ENCODE measurements at places on chromosomes 16 and 17.

DNA sequence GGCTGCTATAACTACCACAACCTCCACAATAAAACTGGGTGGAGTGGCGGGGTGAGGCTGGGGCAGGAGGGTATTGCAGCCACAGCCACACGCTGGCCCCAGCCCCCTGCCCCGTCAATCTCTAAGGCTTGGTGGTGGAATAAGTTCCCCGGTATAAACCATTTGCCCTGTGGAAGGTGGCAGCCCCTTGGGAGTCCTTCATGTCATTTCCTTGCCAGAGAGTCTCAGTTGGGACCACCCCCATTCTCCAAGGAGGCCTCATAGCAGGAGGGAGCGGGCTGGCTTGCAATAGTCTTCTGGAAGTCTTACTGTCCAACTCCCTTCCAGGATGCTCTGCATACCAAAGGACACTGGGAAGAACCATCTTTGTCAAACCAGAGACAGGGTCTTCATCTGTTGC, 19.4 kb downstream of the CD300A start:
- no peaks in the 10 kb centered on the region for H3K27me3 ChIP-seq
- no peak overlapping the region for H3K27ac ChIP-seq
- no peaks in the 10 kb centered on the region for H3K36me3 ChIP-seq
- H3K4me1 ChIP-seq, result no peaks in the 10 kb centered on the region
- H3K4me3 ChIP-seq, result no peak overlapping the region

DNA sequence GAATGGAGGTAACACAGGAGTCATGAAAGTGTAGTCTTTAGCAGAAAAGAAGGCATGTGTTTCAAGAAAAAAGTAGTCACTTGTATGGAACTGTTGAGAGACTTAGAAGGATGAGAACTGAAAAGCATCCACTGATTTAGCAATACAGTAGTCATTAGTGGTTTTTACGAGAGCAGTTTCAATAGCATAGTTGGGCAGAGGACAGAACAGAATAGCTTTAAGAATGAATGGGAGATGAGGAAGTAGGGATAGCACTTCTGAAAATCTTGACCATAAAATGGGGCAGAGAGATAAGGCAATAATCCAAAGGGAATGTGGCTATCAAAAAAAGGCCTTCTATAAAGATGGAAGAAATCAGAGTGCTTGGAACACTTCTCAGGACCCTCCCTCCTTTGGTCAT, 64.8 kb upstream of the C17orf78 start:
- DNase-seq, result peak; percentile 35
- no peaks in the 10 kb centered on the region for H3K27me3 ChIP-seq
- no peak overlapping the region for H3K27ac ChIP-seq
- no peak overlapping the region for H3K4me3 ChIP-seq

GRCh38 chr17:75694536-75694935, 26.7 kb upstream of the ITGB4 start:
- peaks cover 3% of the 10 kb centered on the region for H3K4me1 ChIP-seq
- H3K27me3 ChIP-seq, result no peaks in the 10 kb centered on the region
- no peak overlapping the region for H3K27ac ChIP-seq
- peaks cover 17% of the 10 kb centered on the region for H3K36me3 ChIP-seq
- no peak for DNase-seq
- no peak overlapping the region for H3K4me3 ChIP-seq

- H3K4me1 ChIP-seq, result no peaks in the 10 kb centered on the region
- H3K4me3 ChIP-seq, result no peak overlapping the region
- H3K27ac ChIP-seq, result no peak overlapping the region
- H3K27me3 ChIP-seq, result no peaks in the 10 kb centered on the region
- H3K36me3 ChIP-seq, result no peaks in the 10 kb centered on the region
- no peak for DNase-seq
Measured at GRCh38 chr16:4924593-4925292, 12.2 kb downstream of the PPL start.

GRCh38 chr16:56204816-56205215, 13.5 kb downstream of the GNAO1 start:
- no peaks in the 10 kb centered on the region for H3K36me3 ChIP-seq
- no peaks in the 10 kb centered on the region for H3K27me3 ChIP-seq
- no peak overlapping the region for H3K4me3 ChIP-seq
- H3K4me1 ChIP-seq, result no peaks in the 10 kb centered on the region
- no peak for DNase-seq
- no peak overlapping the region for H3K27ac ChIP-seq

- DNase-seq, result no peak
- H3K27ac ChIP-seq, result no peak overlapping the region
- no peak overlapping the region for H3K4me3 ChIP-seq
- no peaks in the 10 kb centered on the region for H3K36me3 ChIP-seq
- peaks cover 3% of the 10 kb centered on the region for H3K27me3 ChIP-seq
Measured at GRCh38 chr17:76635659-76636360, 7.7 kb downstream of the ST6GALNAC1 start.

- peaks cover 4% of the 10 kb centered on the region for H3K27me3 ChIP-seq
- H3K4me3 ChIP-seq, result no peak overlapping the region
- no peak for DNase-seq
- H3K4me1 ChIP-seq, result peaks cover 5% of the 10 kb centered on the region
- H3K36me3 ChIP-seq, result no peaks in the 10 kb centered on the region
Measured at GRCh38 chr16:86186313-86186712, 287.4 kb downstream of the IRF8 start.

DNA sequence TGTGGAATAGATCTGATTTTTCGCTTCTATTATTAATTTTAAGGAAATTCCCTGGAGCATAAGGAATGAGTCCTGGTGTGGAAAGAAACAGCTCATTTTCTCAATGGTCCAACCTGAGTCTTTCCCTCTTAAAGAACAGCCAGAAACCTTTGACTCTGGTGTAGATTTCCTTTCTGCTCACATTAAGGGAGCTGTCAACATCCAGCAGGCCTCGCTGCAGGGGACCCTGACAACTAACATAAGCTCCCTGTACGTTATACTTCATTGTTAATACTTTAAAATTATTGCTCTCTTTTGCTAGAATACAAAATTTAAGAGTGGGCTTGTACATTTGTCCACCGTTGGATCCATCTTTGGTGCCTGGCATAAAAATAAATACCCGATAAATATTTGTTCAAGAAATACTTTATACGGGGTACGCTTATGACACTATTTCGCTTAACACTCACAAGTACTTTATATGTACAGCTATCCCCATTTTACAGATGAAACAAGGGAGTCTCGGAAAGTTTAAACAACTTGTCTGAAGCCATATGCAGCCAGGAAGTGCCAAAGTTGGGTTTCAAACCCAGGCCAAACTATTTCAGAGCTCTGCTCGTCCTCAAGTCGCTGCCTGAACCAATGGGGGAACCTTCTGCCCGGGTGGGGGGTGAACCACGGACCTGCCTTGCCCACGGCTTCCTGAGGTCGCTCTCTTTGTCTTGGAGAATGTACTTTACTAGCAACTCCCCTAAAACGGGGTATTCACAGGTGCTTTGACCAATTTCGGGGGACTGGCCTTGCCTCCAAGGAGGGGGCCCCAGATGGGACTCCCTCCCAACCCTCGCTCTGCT, 611 bp downstream of the SMARCE1 start:
- peak overlapping the region; percentile 96 for H3K27ac ChIP-seq
- DNase-seq, result peak; percentile 69
- H3K4me3 ChIP-seq, result peak overlapping the region; percentile 95

- DNase-seq, result no peak
- no peak overlapping the region for H3K4me3 ChIP-seq
- no peaks in the 10 kb centered on the region for H3K27me3 ChIP-seq
- H3K4me1 ChIP-seq, result no peaks in the 10 kb centered on the region
Measured at GRCh38 chr17:75252039-75252816, 9.2 kb downstream of the GGA3 start.

- DNase-seq, result peak; percentile 34
- H3K4me1 ChIP-seq, result no peaks in the 10 kb centered on the region
- H3K27ac ChIP-seq, result no peak overlapping the region
- H3K27me3 ChIP-seq, result no peaks in the 10 kb centered on the region
- no peak overlapping the region for H3K4me3 ChIP-seq
Measured at GRCh38 chr17:60229188-60229802, 79.5 kb downstream of the CA4 start.

- H3K4me1 ChIP-seq, result peaks cover 11% of the 10 kb centered on the region
- no peak overlapping the region for H3K27ac ChIP-seq
- DNase-seq, result no peak
- no peaks in the 10 kb centered on the region for H3K27me3 ChIP-seq
Measured at GRCh38 chr17:74763565-74764387, 12.4 kb downstream of the NAT9 start.

DNA sequence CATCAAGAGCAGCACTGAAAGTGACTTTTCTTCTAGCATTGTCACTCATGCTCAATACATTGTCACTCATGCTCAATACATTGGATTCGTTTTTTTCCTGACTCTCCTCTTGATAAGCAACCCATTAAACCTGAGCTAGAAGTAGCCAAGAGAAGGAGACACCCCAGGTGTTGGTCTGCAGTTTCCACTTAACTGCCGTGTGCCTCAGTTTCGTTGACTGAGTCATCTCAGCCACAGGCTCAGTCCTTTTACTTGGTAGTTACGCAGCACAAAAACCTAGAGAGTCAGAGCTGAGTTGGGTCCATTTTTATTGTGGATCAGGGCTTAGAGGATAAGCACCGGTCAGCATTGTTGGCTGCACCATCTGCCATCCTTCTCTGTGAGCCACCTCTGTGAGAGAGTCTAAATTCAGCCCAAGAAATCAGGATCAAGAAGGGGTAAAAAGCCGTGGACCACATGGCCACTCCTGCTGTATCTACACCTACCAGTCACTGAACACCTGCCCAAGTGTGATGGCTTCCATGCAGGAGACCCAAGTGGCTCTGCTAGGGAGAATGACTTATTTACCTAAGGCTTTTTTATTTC, 11.3 kb downstream of the GINS2 start:
- H3K27me3 ChIP-seq, result no peaks in the 10 kb centered on the region
- H3K4me1 ChIP-seq, result peaks cover 10% of the 10 kb centered on the region
- no peak for DNase-seq
- no peak overlapping the region for H3K27ac ChIP-seq
- H3K36me3 ChIP-seq, result peaks cover 6% of the 10 kb centered on the region

- no peaks in the 10 kb centered on the region for H3K27me3 ChIP-seq
- H3K4me1 ChIP-seq, result no peaks in the 10 kb centered on the region
- no peak for DNase-seq
Measured at GRCh38 chr16:24352746-24353145, 96.6 kb downstream of the CACNG3 start.

DNA sequence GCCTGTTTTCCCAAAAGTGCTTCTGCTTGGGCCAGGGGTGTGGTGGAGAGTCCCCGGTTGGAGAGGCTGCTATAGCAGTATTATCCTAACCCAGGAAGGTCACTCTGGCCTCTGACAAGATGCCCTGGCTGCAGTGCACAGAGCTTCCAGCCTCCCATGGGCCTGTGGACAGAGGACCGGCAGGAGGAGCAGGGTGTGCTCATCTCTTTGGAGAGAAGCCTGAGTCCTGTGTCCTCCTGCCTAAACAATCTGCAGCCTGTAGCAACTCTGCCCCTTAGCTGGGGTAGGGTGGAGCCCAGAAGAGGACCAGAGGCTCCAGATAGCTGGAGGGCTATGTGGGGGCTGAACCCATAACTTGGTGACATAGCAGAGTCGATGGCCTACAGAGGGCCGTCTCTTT, 78.0 kb downstream of the MPRIP start:
- H3K4me3 ChIP-seq, result no peak overlapping the region
- no peaks in the 10 kb centered on the region for H3K36me3 ChIP-seq
- H3K27me3 ChIP-seq, result no peaks in the 10 kb centered on the region
- no peak for DNase-seq
- peaks cover 16% of the 10 kb centered on the region for H3K4me1 ChIP-seq

DNA sequence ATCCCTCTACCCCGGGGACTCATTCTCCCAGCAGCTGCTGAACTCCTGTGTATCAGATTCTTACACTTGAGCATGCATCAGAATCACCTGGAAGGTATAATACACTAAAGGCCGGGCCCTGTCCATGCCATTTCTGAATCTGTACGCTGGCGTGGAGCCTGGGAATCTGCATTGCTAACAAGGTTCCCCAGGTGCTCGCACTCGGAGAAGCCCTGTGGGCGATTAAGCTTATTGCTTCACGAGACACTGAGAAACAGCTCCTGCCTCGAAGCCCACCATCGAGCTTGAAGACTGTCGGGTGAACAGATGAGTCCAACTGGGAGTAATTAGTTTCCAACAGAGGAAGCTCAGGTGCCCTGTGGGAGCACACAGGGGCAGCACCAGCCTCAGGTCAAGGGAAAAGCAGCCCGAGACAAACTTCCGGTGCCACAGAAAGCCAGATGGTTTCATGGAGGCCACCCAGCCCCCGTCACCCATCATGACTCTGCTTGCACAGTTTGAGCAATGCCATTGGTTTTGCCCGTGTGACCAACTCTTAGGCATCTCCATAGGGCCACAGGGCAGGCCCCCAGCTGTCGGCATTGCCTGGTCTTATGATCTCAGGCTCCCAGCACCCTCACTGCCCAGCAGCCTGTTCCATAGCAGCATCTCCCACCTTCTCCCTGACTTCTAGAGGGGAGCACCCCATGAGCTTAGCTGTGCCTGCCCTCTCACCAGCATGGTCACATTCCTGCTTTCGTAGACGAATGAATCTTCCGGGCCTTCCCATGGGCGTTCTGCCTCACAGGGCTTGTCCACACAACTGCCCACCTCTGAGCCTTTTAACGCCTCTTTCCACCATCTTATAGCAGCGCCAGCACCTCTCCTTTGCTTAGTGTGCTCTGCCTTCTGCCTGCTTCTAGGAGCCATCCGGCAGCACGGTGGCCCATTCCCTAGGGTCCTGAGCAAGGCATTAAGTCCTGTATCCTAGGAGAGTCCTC, 10.9 kb downstream of the CTRB2 start:
- peaks cover 4% of the 10 kb centered on the region for H3K4me1 ChIP-seq
- H3K27ac ChIP-seq, result no peak overlapping the region
- no peak for DNase-seq
- H3K27me3 ChIP-seq, result peaks cover 14% of the 10 kb centered on the region
- no peaks in the 10 kb centered on the region for H3K36me3 ChIP-seq
- H3K4me3 ChIP-seq, result no peak overlapping the region

DNA sequence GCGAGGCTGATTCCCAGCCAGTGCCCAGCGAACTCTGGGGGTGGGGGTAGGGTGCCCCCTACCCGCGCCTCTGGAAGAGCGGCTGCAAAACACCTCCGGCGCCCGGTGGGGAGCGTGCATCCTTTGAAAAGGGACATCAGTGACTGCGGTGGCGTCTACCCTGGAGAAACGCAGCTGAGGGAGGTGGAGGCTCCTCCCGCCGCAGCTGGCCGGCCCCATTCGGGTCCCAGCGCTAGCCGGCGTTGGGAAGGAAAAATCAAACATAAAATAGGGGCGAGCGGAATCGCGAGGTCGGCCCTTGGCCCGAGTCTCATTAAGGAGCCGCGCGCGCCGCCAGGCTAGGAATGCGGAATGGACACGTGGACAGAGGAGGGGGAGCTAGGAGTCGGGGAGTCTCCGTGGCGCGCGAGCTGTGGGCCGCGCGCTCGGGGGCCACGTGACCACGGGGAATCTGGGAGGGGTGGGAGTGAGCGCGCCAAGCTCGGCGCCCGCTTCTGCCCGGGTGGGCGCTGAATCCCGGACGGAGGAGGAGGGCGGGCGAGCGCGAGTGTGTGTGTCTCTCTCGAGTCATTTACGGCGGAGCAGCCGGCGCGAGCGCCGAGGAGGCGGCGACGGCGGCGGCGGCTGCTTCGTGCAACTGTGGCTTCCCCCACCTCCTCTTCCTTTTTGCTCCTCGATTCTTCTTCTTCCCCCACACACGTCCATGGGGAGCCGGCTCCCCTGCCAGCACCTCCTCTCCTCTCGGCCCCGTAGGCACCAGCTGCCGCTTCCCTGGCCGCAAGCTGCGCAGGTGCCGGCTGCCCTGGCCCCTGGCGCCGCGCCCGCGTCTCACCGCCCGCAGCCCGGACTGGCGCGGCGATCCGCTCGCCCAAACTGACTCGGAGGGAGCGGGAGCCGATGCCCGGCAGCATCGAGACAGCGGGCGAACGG, at the start of gene TMEM132E:
TMEM132E (plus strand) TSS at position 566 of the 930 bp plus-strand sequence. CDS start 1,495 bp downstream, outside the sequence.
- peaks cover 37% of the 10 kb centered on the region for H3K27me3 ChIP-seq
- DNase-seq, result peak; percentile 34
- no peaks in the 10 kb centered on the region for H3K4me1 ChIP-seq
- peak within 1 kb of the TSS; percentile 14 for H3K4me3 ChIP-seq
- H3K27ac ChIP-seq, result no peak within 1 kb of the TSS
